Stimulated activated CD8-positive, alpha-beta memory T cell treated with anti-CD3 and anti-CD28 coated beads, Interleukin-2, amount 100 ng/mL, for 48 hours (primary cell): ENCODE measurements at places on chromosomes 16 and 17.

GRCh38 chr16:16934660-16935059 lies 536.1 kb downstream of the XYLT1 start:
- DNase-seq, result no peak

- DNase-seq, result no peak
Observed at GRCh38 chr17:47388825-47389224, 65.1 kb downstream of the EFCAB13 start.

- DNase-seq, result no peak
Observed at GRCh38 chr16:21639493-21639892, 12.9 kb downstream of the IGSF6 start.

DNA sequence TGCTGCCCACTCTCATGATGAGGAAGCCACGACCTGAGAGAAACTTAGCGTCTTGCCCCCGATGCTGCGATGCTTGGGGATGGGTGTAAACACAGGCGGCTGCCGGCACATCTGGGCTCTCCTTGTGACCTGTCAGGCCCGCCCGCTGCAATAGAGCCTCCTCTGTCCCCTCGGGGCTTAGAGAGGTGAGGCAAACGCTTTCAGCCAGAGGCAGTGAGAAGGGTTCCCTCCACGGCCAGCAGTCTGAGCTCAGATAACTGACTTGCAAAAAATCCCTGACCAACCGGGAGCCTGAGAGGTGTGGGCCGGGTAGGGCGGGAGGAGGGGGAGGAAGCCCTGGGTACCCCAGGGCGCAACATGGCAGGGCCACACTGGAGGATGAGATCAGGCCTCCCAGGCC lies 260.6 kb downstream of the C16orf95 start:
- no peak for DNase-seq

GRCh38 chr17:19713462-19713861 lies 2.9 kb downstream of the SLC47A2 start:
- no peak for DNase-seq

DNA sequence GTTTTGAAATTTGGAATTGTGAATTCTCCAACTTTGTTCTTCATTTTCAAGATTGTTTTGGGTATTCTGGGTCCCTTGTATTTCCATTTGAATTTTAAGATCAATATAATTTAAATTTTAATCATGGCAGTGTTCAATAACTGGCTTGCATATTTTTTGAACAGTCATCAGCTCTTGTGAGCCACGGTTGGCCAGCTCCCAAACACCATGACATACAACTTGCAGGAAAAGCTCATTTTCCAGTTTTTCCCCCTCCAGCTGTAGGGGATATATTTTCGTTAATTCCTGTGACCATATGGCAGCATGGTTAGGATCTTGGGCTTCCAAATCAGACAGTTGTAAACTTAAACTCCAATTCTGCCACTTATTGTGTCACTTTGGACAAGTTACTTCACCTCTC lies 690.1 kb downstream of the WWOX start:
- no peak for DNase-seq

DNA sequence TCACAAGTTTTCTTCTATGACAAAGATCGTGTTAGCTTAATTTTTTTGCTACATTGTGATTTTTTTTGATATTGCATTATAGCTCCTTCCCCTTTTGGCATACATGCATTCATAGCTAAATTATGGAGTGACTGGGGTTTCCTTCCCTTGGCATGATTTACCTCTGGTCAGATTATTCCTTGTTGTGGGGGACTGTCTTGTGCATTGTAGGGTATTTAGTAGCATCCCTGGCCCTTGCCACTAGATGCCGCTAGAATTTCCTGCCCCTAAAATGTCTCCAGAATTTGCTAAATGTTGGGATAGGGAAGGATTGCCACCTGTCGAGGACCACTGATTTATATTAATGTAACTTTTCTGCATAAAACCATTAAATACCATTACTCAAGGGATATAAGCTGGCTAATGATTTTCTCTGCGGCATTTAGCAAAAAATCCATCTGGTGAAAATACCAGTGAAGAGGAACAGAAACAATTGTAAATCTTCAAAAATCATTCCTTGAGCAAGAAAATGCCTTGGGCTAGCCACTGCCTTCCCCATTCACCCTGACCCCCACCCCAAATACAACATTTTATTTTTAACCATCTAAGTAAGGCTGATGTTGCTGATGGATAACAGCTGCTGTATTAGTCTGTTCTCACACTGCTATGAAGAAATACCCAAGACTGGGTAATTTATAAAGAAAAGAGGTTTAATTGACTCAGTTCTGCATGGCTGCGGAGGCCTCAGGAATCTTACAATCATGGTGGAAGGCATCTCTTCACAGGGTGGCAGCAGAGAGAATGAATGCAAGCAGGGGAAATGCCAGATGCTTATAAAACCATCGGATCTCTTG lies 195.2 kb downstream of the MAP2K6 start:
- no peak for DNase-seq

DNA sequence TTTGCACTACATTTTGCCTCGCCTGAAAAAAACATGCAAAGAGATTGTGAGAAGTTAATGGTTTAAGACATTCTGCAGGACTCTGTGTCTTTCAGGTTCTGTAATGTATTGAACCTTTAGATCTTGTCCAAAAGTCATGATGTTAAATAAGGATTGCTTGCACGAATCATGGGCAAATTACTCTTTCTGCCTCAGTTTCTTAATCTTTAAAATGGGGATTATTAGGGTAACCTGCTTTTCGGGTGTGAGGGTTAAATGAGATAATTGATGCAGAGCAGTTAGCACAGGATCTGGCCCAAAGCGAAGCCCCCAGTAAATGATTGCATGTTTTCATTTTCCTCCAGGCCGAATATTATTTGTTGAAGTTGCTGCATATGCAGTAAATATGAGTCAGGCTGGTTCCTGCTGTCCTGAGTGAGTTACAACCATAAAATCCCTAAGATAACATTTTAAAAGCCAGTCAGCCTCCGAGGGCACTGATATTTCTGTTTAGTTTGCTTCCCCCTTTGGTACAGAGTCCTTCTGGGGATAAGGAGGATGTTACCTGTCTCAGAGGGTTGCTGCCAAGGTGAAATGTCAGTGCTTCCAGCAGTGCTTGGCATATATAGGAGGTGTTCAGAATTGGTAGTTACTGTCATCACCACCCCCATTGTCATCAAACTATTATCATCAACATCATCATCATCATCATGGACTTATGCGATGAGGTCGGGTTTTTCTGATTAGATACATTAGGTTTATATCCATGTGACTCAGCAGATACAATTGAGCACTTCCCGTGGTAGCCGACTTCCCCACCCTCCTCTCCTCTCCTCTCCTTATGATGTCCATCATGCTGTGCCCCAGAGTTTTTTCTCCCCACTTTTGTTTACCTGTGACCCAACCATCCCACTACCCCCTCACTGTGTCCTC lies 20.6 kb upstream of the ARHGAP17 start:
- no peak for DNase-seq

- no peak for DNase-seq
Observed at GRCh38 chr16:8619671-8620370, 1.7 kb upstream of the METTL22 start.

GRCh38 chr17:32015245-32016013 lies 8.2 kb downstream of the LRRC37B start:
- DNase-seq, result no peak

GRCh38 chr16:11254913-11255736 lies 879 bp downstream of the SOCS1 start:
- no peak for DNase-seq

DNA sequence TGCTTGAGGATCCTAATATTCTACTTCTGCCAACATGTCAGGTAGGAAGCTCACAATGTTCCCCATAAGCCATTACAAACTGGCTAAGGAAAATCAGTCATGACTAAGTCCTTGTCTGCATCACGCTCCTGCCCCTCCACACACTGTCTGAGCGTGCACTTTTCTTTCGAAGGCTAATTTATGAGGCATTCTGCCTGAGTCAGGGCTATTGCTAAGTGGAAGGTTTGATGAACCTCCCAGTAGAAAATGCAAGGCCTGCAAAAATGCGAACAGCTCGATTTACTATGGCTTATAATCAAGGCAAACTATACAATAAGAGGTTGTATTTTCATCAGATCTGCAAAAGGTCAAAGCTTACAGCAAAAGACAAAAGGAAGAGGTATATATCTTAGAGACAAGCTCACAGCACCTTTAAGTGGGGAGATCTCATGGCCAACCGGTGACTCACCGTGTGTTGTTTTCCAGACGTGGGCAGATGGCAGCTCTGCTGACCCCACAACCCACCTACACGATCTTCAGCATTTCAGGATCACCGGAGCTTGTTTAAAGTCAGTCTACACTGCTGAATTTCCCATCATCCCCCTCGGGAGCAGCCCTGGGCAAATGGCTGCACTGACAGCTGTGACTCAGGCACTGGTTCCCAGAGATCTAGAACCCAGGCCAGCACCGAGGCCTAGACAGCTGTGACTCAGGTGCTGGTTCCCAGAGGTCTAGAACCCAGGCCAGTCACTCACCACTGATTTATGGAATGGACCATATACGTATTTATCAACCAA lies 26.1 kb downstream of the MEAK7 start:
- DNase-seq, result no peak

DNA sequence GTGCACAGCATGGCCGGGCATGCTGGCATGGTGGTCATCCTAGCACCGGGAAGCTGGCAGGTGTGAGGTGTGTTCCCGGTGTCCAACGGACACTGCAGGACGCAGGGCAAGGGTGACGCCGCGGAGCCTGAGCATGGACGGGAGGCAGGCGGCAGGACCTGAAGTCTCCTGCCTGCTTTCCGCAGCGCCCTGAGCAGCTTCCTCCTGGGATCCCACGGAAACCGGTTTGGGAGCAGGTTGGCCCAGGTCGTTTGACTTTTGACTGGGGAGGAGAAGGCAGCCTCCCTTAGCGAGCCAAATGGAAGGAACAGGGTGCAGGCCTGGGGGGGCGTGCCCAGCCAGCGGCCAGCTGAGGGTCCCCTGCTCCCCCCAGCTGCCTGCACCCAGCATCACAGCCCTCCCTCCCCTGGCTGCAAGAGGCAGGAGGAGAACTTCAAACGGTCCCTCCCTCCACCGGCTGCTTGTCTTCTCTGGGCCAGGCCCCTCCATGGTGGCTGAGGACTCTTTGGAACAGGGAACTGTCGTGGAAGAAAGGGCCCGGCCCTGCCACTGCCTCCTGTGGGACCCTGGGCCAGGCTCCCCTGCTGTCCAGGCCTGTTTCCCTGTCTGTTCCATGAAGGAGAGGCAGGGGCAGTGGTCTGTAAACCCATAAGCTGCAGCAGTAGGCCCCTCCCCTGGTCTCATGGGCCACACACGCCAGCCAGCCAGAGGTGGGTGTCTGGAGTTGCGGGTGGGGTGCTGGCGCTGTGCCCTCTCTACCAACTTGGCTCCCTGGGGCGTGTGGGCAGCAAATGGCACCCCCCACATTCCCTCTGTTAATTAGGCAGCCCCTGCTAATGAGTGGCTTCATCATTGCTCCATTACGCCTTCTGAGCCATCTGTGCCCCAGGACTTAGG lies 7.8 kb upstream of the ADGRG1 start:
- DNase-seq, result no peak

DNA sequence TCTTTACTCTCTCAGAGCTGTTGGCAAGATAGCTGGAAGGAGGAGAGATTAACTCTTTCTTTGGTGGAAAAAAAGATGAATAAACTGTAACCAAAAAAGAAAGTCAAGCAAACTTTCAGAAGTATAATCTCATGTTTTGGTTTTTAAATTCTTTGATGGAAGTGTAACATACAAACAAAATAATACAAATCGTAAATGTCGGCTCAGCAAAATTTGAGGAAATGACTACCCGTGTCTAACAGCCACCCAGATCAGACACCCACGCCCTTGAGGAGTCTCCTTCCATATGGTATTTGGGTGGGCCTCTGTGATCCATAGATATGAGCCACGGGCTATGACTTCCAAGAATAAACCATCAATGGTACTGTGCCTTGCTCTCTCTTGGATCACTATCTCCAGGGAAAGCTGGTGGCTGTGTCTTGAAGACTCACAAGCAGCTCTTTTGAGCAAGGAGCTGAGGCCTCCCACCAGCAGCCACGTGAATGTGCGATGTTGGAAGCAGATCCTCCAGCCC lies 9.6 kb upstream of the CD300C start:
- no peak for DNase-seq

GRCh38 chr16:56241596-56241995 lies 50.3 kb downstream of the GNAO1 start:
- no peak for DNase-seq

- DNase-seq, result no peak
Observed at GRCh38 chr16:53745086-53745485, 41.1 kb downstream of the FTO start.

DNA sequence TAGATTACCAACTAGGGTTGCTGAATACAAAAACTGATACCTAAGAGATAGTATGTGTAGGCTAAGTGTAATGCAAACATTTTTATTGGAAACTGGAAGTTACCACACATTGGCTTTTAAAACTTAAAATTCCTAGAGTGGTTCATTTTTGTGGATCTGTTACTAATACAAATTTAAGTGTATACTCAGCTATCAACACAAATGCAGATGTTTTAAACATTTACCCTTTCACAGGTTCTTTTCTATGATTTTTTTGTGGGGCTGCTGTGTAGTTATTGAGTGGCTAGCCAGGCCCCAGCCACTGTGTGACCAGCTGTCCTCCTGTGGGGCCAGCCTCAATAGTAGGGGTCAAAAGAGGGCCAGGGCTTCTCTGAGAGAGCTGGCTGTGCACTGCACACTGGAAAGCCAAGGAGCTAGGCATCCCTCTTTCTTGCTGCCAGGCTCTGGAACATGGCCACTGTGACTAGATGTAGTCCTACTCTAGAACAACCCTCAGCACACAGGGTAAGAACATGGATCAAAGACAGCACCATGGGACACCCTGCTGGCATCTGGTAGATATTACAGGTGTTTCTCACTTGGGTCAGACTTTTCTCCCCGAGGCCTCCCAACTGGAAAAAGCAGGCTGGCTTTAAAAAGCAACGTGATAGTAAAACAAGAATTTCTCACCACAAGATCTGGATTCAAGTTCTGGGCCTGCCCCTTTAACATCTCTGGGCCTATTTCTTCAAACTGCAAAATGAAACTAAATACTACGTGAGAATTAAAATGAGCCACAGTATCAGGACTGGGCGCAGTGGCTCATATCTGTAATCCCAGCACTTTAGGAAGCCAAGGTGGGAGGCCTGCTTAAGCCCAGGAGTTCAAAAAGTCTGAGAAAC lies 7.3 kb upstream of the VEZF1 start:
- DNase-seq, result no peak

DNA sequence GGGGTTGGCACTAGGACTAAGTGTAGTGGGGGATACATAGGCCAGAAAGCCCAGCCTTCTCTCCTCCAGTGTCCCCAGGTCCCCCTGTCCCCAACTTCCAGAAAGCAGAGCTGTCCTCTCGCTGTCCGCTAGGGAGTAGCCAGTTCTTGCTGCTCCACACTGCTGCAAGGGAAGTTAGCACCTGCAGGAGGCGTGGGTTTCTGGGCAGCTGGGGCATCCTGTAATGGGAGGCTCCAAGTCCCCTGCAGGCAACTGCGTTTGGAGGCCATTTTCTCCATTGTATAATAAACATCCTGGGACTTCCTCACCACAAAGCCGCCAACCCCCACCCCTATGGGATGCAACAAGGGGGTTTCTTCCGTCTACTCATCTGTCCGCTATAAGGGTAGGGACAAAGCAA lies 1.7 kb downstream of the RPRML start:
- DNase-seq, result no peak

- no peak for DNase-seq
Observed at GRCh38 chr17:32350666-32351418, 885 bp downstream of the ZNF207 start.

GRCh38 chr17:4706121-4706520 lies 2.2 kb upstream of the PELP1 start:
- no peak for DNase-seq

- DNase-seq, result no peak
Observed at GRCh38 chr16:8818504-8819270, 21.0 kb downstream of the PMM2 start.
